ENCODE measurements at places on chromosomes 6 and 20. TPM values are rescaled to one million over a fixed set of nuclear protein-coding genes. Genes with fewer than 3 reads are reported as not detected.

DNA sequence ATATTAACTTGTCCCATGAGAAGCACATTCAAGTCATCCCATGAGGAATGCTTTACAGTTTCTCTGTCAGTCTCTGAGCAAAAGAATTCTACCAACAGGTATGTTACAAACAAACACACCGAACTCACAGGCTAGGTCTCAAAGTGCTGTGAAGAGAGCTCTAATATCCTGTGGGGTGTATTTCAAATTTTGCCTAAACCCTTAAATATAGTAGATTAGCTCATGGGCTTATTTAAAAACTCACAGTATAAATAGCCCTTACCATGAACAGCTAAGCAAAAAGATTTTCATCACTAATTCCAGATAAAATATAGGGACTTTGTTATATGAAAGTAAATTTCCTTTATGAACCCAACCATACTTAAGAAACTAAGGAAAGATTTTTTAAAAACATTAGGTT, 77.8 kb downstream of the FILIP1 start:
- DNase-seq = no peak

GRCh38 chr6:135261872-135262725, 81.0 kb downstream of the MYB start:
- DNase-seq = no peak

GRCh38 chr20:35003211-35004031, 47.8 kb downstream of the MYH7B start:
- no peak for DNase-seq

- DNase-seq = no peak
Observed at GRCh38 chr20:44448753-44449546, 26.7 kb upstream of the TTPAL start.

DNA sequence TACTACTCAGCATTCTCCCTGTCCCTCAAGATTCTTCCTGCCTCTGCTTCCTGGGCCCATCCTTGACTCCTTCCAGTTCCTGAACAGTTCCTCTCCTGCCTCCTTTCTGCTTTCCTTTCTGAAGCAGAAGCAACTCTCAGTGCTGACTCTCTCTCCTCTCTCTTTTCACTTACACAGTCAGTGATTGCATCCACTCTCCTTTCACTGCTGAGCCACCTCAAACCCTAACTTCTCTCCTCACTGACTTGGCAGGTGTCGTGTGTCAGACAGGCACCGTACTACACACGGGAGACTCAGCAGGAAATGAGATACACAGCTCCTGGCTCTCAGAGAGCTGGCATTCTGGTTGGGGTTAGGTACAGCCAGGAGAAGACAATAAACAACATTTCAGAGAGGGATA, 5.6 kb downstream of the ABHD16A start:
- DNase-seq = no peak

- no peak for DNase-seq
Observed at GRCh38 chr6:31906122-31906521, 4.2 kb upstream of the ZBTB12 start.

GRCh38 chr6:25192590-25193459, 86.3 kb upstream of the CARMIL1 start:
- peak; percentile 20 for DNase-seq

- DNase-seq = peak; percentile 41
Observed at GRCh38 chr6:6997263-6998193, 110.2 kb upstream of the RREB1 start.

GRCh38 chr6:11009353-11009752, 34.8 kb downstream of the ELOVL2 start:
- no peak for DNase-seq

- DNase-seq = no peak
Observed at GRCh38 chr6:4344317-4344899, 209.0 kb upstream of the ECI2 start.

GRCh38 chr6:151324488-151324825, 66.9 kb downstream of the ZBTB2 start:
- DNase-seq = no peak

- no peak for DNase-seq
Observed at GRCh38 chr20:64035933-64036345, at the start of gene C20orf204. C20orf204 (plus strand) TSS chr20:64036182; CDS start chr20:64036324, 142 bp downstream.

- no peak for DNase-seq
Observed at GRCh38 chr20:44830995-44831394, 20.6 kb upstream of the RIMS4 start.

- DNase-seq = no peak
Observed at GRCh38 chr6:4973415-4973814, 30.4 kb downstream of the RPP40 start.

DNA sequence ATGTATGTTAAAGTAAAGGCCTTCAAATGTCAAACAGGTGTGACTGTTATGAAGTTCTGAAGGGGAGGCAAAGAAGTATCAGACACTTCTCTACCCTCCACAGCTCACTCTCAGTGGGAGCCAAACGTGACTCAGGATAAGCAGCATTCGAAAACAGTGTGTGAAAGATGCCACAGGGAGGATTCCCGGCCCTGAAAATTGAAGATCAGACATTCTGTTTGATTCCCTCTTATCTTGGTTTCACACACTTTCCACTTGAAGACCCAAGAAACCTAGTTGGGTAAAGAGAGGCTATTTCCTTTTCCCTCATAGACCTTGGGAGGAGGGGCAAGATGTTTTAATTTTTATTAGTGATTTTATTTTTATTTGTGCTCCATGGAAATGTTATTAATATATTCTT, 164.2 kb upstream of the SUPT3H start:
- no peak for DNase-seq

GRCh38 chr20:38194971-38195504, 30.0 kb upstream of the TGM2 start:
- DNase-seq = no peak

DNA sequence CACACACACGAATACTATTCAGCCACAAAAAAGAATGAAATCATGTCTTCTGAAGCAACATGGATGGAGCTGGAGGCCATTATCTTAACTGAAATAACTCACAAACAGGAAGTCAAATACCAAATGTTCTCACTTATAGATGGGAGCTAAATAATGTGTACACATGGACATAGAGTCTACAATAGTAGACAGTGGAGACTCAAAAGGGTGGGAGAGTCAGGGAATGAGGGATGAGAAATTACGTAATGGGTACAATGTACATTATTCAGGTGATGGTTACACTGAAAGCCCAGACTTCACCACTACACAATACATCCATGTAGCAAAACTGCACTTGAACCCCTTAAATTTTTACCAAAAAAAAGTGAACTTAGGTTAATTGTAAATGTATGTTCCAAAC, 160.4 kb downstream of the TASP1 start:
- no peak for DNase-seq

- DNase-seq = no peak
Observed at GRCh38 chr6:70289299-70289698, 13.6 kb downstream of the COL9A1 start.

Gene ADAT2
- 2.5 TPM for total RNA-seq

Gene PDE7B
- 5.7 TPM for total RNA-seq

Gene SLC2A10
- total RNA-seq = 21.8 TPM

Gene PHF3
- 54.4 TPM for total RNA-seq

Gene C20orf202
- total RNA-seq = 0.66 TPM

Gene MDFI
- total RNA-seq = 7.3 TPM

Gene DHX35
- 10.3 TPM for total RNA-seq
